Right kidney (tissue), 9 donors: ENCODE measurements at places on chromosomes 5 and 9.

DNA sequence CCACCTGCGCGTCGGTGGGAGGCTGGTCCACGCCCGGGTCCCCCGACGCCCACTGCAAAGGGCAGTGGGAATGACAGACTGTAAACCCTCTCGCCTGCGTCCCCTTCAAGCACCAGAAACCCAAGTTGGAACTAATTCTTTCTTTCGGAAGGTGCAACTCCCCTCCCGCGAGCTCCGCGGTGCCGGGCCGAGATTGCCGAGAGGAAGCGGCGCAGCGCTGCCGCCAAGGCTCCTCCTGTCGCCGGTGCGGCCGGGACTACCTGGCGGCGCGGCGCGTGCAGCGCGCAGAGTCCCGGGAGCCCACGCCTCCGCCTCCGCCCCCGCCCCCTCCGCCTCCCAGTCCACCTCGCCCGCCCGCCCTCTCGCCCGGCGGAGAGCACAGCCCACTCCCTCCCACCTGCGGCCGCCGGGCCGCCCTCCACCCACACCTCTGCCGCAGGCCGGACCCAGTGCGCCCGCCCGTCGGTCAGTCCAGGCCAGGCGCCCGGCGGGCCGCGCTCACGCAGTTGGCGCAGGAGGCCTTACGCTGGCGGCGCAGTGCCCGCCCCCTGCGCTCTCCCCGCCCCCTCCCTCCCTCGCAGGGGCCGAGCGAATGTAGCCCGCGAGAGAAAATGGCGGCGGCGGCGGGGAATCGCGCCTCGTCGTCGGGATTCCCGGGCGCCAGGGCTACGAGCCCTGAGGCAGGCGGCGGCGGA, at the start of gene MAP3K1:
Gene MAP3K1 (plus strand): TSS at position 587 of the 695 bp plus-strand sequence. CDS start 25 bp downstream, at position 612.
- peak; percentile 96 for DNase-seq

DNA sequence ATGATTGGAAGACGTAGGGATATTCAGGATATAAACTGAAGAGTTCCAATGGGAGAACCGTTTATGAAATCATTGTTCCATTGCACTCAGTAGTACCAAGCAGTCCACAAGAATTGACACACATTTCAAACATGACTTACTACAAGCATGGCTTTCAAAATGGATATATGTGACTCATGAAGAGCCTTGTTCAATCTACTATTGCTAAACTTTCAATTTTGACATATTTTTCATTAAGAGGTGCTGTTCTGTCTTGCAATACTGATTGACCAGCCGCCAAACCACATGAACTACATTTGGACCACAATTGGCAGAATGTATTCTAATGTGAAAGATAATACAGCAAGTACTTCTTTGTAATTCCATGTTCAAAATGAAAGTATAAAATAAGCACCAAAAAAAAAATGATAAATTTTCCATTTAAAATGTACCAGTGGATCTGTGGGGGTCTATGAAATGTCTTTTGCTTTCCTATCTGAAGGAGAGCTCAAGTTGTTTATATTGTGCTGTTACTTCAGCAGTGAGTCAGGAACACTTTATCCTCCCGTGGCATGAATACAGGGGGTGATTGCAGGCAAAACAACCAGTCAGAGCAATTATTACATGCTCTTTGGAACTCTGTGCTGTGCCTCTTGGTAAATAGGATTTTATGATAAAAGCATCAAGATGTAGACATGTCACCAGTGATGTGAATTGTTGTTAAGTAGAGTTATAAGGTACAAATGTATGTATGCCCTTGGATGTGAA, 366.0 kb downstream of the ARRDC3 start:
- no peak for DNase-seq

DNA sequence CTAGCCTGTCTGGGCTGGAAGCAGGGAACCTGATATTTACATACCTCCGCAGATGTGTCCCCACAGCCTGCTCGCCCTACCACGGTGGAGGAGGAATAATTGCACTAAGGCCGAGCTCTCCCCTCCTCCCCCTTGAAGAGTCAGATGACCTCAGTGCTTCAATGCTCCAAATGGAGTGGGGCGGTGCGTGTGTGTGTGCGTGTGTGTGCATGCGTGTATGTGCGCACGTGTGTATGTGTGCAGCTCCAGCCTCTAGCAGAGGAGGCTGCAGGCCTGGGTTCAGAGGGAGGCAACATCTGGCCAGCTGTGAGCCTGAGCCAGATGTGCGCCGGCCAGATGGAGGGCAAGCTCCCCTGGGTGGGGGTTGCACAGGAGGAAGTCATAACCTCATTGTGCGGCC, 90.5 kb downstream of the NRG2 start:
- no peak for DNase-seq

- peak; percentile 10 for DNase-seq
Observed at GRCh38 chr5:158716668-158717067, 383.0 kb downstream of the EBF1 start.

- DNase-seq: no peak
Observed at GRCh38 chr5:157232706-157233105, 33.2 kb upstream of the CYFIP2 start.

- DNase-seq: no peak
Observed at GRCh38 chr5:95962785-95963184, 1.1 kb upstream of the ELL2 start.

DNA sequence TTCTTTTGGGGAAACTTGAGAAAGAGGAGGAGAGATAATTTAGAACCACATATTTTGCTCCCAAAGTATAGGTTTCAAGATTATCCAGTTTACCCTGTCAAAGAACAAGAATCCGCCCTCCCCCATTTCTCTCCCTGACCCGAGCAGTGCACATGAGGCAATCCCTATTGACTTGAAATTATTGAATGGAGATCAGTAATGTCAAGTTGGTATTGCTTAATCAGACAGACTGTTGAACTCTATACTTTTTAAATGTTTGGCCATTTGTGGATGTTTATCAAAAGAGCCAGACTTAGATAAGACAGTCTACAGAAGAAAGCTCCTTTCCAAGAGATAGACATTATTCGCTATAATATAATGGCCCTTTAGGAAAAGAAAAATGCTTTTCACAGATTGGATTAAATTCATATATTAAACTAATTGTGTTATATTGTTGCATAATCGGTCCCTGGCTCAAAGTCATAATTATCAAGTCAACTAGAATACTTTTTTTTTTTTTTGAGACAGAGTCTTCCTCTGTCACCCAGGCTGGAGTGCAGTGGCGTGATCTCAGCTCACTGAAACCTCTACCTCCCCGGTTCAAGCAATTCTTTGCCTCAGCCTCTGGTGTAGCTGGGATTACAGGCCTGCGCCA, 5.3 kb downstream of the SLC25A25 start:
- DNase-seq: no peak

GRCh38 chr9:121758693-121759092, 107.3 kb downstream of the DAB2IP start:
- no peak for DNase-seq

- no peak for DNase-seq
Observed at GRCh38 chr9:91163773-91164471, 197.8 kb downstream of the AUH start.

DNA sequence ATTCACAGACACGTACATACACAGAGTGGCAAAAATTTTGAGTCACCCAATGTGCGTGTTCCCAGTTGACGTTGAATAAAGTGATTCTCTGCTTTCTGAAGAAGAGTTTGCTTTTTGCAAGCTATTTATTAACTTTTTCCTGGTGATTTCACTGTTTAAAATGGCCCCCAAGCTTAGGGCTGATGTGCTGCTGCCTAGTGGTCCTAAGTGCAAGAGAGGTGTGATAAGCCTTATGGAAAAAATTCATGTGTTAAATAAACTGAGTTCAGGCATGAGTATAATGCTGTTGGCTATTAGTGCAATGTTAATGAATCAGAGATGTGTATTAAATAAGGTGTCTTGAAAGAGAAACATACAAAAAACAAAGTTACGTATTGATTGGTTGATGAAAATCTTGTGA, 16.9 kb downstream of the CSNK1G3 start:
- DNase-seq: no peak

DNA sequence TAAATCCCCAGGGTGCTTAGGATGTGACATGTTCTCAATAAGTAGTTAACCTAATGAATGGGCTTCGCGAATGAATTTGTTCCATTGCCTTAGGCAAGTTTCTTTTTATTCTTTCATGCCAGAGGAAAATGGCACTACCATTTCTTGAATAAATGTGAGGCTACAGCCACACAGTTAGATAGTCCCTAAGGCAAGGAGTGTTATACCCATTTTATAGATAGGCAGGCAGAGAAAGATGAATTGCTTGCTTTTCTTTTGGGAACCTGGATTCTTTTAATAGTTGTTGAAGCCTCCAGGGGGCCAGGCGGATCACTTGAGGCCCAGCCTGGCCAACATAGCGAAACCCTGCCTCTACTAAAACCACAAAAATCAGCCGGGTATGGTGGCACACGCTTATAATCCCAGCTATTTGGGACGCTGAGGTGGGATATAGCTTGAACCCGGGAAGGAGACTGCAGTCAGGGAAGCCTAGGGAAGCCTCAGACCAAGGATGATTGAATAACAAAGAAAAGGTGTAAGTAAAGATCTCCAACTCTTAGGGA, 943 bp downstream of the NOP16 start:
- DNase-seq: no peak

- peak; percentile 87 for DNase-seq
Observed at GRCh38 chr5:171418982-171419687, at the start of gene FGF18. TSS of gene FGF18 (plus strand) at chr5:171419647. CDS start at chr5:171420200, 553 bp downstream.

GRCh38 chr9:32665101-32665500, 29.6 kb upstream of the TAF1L start:
- no peak for DNase-seq

DNA sequence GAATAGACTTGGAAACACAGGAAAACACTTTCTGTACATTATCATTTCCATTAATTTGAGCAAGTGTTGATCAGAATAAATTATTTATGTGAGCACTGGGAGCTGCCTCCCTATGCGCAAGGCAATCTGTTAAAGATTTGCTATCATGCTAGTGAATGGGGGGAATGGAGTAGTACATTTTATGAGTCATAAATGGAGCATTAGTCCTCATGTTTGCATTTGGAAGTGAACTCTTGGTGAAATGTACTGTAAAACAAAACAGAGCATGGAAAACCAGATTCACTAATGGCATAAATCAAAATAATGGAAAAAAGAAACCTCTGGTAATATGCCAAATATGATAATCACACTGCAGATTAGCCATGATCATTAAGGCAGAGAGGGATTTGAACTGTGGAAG, 40.5 kb upstream of the TMC1 start:
- no peak for DNase-seq

- no peak for DNase-seq
Observed at GRCh38 chr5:148937830-148938521, 111.6 kb downstream of the ADRB2 start.

GRCh38 chr9:133119103-133119845, 1.8 kb downstream of the RALGDS start:
- DNase-seq: peak; percentile 25

DNA sequence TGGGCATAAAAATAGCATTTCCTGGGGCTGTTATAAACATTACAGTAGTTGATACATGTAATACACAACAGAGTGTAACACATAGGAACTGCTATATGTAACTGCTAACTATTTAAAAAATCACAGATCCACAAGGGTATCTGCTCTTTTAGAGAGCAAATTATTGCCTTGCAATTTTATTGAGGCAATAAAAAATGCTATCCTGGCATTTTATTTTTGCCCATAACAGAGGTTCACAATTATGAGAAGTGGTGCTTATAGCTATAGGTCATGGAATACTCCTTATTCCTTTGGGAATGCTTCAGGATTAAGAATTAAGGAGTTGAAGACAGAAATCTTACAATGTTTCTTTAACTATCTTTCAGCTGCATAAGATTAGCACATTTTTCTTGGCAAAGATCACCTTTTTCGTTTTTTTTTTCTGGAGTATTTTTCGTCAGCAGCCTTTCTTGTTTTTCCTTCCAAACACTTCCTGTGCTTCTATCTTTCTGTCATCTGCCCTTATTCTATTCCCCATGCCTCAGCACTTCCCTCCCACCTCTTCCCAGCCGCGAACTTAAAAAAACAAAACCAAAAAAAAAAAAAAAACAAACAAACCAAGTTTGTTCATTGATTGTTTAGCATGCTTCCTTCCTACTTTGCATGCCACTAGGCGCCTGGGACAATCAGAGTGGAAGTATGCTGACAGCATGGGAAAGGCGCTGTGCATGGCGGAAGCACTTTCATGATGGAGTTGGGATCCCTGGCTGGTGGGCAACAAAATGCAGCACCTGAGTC, 264.2 kb downstream of the MAST4 start:
- no peak for DNase-seq

GRCh38 chr9:706073-706472, 135.4 kb upstream of the DMRT1 start:
- peak; percentile 25 for DNase-seq

DNA sequence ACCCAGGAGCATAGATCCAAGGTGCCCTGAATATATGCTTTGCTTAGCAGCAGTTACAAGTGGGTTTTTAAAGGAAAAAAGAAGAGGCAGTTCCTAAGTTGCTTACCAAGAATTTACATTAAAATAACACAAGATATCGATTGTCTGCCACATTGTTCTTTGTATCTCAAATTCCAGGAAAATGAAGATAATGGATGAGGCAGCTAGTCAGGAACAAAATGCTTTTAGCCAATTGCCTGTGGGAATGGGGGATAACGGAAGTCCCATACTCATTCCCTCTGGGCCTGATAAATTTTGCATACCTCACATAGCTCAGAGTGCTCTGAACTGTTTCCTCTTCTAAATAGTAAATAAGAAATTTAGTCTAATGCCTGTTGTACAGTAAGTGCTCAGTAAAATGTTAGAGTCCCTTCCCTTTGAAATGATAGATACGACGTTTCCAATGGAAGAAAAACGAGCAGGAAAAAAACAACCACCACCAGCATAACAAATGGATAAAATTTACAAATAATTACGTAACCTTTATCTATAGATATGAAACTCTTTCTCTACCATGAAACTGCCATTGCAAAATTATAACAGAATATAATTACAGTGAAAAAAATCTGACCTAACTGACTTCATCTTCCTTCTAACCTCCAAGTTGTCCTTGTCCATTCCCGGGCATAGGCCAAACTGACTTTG, 35.5 kb upstream of the TENT2 start:
- DNase-seq: no peak

- no peak for DNase-seq
Observed at GRCh38 chr5:17743580-17744435, 109.5 kb downstream of the TAF11L14 start.

- no peak for DNase-seq
Observed at GRCh38 chr5:147411359-147412319, 98.2 kb downstream of the DPYSL3 start.

DNA sequence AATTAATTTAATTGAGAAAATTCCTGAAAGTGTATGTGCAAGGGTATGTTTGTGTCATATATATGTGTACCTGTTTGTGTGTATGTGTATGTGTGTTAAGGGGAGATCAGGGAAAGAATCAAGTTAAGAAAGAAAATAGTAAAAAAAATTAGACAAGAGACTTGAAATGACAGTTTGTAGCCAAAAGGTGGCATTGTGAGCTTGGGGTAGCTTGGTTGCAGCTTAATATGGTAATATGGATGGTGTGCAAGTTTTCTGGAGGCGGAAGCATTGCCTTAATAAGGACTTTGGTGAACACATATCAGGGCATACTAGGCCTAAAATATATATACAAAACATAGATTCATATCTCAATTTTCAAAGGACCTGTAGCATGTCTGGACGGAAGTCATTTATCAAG, 129.9 kb downstream of the INSYN2B start:
- no peak for DNase-seq
